ENCODE measurements at places on chromosomes 3 and 15.

GRCh38 chr15:70100474-70101341 is 3.0 kb upstream of the TLE3 start:
- peak; percentile 37 for DNase-seq

GRCh38 chr3:41986561-41986960 is 24.7 kb upstream of the ULK4 start:
- no peak for DNase-seq

GRCh38 chr3:101518421-101518871 is 5.4 kb upstream of the SENP7 start:
- peak; percentile 19 for DNase-seq

- DNase-seq, result no peak
Measured at GRCh38 chr3:135992072-135992471, 26.5 kb downstream of the PPP2R3A start.

DNA sequence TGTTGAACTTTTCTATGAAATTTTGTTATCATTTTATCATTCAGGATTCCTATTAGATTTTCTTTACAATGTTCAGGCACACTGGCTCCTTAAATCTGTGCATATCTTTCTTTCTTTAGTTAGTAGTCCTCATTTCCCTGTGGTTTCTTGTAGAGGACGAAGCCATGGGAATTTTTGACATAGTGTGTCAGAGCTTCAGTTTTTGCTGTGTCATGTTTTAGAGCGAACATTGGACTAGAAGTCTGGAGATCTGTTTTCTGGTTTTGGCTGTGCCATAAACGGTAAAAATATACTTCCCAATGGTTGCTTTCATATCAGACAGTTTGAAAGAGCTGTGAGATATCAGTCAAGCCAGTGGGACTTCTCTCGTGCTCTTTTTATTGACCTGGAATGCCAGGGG is 105.2 kb downstream of the CHCHD4 start:
- no peak for DNase-seq

GRCh38 chr3:184405075-184406030 is 25.5 kb downstream of the CHRD start:
- no peak for DNase-seq

- no peak for DNase-seq
Measured at GRCh38 chr3:138692152-138692551, 83.6 kb downstream of the FAIM start.

DNA sequence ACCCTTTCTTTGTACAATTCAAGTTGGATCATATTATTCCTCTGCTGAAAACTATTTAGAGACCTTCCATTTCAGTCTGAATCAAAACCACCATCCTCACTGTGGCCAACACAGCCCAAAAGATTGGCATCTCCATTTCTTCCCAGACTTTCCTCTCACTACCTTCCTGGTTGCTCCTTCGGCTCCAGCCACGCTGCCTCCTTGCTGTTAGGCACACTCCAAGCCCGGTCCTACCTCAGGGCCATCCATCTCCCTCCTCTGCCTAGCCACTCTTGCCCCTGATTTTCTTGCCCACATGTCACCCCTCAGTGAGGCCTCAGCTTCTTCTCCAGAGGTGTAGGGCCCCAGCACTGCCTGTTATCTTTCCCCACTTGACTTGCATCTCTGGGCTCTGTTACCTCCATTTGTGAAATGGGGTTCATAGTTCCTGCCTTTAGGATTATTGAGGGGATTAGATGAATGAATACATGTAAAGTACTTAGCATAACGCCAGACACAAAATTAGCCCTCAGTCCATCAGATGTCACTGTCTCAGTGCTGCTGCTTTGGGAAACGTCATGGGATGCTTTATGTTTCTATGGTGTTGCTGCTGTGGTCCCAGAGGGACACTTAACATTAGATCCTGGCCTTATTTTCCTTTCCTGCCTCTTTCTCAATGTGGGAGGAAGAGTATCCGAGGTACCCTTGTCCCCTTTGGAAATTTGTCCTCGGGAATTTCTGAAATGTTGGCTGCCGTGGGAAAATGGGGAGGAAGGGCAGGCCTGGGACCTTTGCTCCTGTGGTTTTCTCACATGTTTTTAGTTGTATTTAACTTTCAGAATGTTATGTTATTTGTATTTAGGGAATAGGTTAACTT is 31.3 kb downstream of the SNRK start:
- no peak for DNase-seq

- DNase-seq, result no peak
Measured at GRCh38 chr3:187080799-187081450, 58.4 kb downstream of the RPL39L start.

- no peak for DNase-seq
Measured at GRCh38 chr3:134621854-134622253, 29.0 kb downstream of the KY start.

- no peak for DNase-seq
Measured at GRCh38 chr3:133256787-133257483, 142.9 kb upstream of the BFSP2 start.

All from activated CD4-positive, CD25-positive, alpha-beta regulatory T cell (primary cell).